ENCODE measurements at places on chromosomes 11 and 22.

- DNase-seq, result no peak
These were observed 101.0 kb downstream of the SNX19 start for GRCh38 chr11:130815097-130815802.

GRCh38 chr11:11178671-11179638, 174.1 kb downstream of the CSNK2A3 start:
- no peak for DNase-seq

DNA sequence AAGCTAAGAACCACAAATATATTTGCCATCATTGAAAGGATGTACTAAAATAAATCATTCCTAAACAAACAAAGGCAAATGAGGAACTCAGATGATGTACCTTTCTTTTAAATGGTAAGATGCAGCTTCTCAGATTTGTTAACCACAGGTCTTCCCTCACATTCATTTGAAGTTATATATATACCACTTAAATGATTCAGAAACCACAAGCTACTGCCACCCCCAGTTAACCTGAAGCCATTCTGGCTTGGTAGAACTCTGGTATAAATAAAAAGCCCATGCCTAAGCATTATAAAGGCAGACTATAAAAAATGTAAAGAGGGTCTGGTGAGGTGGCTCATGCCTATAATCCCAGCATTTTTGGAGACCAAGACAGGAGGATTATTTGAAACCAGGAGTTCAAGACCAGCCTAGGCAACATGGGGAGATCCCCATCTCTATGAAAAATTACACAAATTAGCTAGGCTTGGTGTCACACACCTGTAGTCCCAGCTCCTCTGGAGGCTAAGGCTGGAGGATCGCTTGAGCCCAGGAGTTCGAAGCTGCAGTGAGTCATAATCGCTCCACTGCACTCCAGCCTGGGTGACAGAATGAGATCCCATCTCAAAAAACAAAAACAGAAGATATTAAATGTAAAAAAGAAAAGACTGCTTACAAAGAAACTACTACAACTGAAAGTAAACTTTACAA, 1185.3 kb downstream of the JRKL start:
- no peak for DNase-seq

- no peak for DNase-seq
These were observed 73.4 kb downstream of the ARHGEF12 start for GRCh38 chr11:120409655-120410054.

GRCh38 chr11:16853266-16853665, 114.8 kb downstream of the C11orf58 start:
- no peak for DNase-seq

- DNase-seq, result no peak
These were observed 4.7 kb downstream of the ZDHHC13 start for GRCh38 chr11:19121646-19122045.

- no peak for DNase-seq
These were observed 83.2 kb upstream of the GAL start for GRCh38 chr11:68601147-68601546.

- DNase-seq, result no peak
These were observed 116.7 kb downstream of the NTM start for GRCh38 chr11:131486937-131487635.

- no peak for DNase-seq
These were observed 46.6 kb upstream of the WNT7B start for GRCh38 chr22:46023558-46023981.

GRCh38 chr11:125128450-125128849, 17.0 kb upstream of the TMEM218 start:
- DNase-seq, result no peak

DNA sequence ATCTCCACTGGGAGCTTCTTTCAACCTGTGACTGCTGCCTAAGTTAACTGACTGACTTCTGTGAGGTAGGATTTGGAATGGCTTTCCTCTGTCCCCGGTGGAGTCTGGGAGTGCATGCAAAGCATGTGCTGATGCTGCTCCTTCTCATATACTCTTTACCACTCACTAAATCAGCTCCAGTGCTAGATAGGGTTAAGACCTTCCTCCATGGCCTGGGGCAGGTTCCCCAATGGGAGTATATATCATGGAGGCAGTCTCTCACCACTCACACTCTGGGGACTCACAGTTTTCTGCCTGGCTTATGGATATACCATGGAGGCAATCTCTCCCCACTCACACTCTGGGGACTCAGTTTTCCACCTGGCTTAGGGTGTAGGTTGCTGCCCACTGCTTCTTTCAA, 10.1 kb upstream of the FANCF start:
- no peak for DNase-seq

- DNase-seq, result no peak
These were observed 69.6 kb downstream of the ZBTB16 start for GRCh38 chr11:114129142-114129541.

- no peak for DNase-seq
These were observed 232.9 kb upstream of the NCAM1 start for GRCh38 chr11:112728288-112728687.

DNA sequence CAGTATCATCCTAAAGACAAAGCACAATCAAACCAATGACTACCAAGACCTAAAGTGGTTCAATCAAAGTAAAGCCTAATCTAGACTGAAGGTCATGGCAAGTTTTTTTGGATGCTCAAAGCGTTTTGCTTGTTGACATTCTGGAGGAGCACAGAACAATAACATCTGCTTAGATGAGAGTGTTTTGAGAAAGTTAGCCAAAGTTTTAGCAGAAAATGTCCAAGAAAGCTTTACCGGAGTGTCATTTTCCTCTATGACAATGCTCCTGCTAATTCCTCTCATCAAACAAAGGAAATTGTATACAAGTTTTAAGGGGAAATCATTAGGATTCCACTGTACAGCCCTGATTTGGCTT, 256.9 kb upstream of the FAT3 start:
- DNase-seq, result no peak

DNA sequence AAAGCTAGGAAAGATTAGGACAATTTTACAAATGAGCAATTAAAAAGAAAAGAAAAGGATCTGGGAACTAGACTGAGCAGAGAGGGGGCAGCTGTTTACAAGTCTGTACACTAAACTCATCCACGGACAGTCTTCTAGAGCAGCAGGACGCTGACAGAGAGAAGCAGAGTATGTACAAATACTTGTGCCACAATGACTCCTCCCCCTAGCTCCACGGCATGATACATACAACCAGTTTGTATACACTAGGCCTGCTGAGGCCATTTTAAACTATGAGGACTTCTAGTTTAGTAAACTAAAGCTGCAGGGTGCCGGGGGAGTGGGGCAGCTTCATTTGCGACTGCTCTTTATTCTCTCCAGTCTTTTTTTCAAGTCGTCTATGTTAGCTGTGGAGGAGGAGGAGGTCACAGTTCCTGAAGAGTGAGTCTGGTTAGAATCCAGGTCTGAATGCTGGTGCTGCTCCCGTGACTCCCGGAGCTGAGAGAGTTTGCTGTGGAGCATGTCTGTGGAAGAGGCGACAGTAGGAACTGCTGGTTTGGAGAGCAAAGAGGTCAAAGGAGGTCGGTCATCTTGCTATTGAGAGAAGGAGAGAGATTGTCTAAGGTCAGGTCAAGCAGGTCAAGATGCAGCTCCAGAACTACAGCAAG, 24.8 kb downstream of the F2 start:
- no peak for DNase-seq

DNA sequence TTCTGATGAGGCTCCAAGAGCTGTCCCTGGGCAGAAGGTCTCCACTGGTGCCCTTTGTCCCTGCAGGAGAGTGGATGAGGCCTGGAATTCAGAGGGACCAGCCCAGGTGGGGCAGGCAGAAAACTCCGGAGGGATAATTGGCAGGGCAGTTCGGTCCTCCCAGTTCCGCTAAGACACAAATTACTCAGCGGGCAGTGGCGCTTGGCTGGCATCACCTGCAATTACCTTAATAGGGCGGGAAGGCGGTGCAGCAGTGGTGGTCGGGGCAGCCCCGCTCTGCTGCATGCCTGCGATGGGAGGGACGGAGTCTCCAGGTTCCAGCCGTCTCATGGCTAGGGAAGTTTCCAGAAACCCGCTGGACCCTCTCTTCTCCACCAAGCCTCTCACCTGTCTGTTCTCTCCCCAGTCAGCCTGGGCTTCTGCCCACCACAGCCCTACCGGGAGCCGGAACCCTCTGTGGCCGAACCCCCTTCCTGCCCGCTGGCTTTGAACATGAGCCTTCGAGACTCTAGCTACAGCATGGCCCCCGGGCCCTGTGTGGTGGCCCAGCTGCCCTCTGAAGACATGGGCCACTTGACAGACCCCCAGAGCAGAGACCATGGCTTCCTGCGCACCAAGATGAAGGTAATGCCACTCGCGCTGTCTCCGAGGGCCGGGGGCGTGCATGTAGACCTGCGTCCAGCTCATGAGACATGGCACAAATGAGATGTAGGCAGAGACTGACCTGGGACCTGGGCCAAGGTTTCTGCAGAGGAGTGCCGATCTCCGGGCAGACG, 7.0 kb downstream of the OVOL1 start:
- no peak for DNase-seq

- no peak for DNase-seq
These were observed 1282.9 kb downstream of the TBC1D22A start for GRCh38 chr22:48045369-48045768.

- no peak for DNase-seq
These were observed 427.0 kb upstream of the DDI1 start for GRCh38 chr11:103609117-103610066.

DNA sequence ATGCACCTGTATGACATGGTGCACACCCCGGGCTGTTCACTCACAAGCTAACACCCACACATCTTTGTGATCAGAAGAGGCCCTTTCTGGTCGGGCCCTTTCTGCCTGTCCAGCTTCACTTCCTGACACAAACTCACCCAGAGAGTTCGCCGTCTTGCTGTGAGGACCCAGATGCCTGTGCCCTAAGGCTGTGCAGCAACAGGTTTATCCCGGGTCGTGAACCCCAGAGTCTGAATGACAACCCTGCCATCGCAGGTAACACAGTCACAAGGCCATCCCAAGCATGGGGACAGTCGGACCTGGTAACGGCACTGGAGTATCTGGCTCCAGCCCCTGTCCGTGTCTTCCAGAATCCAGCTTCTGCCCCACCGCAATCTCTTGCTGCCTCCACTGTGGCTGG, 235.1 kb downstream of the BUD13 start:
- DNase-seq, result no peak

GRCh38 chr11:90722552-90723190, 499.8 kb upstream of the CHORDC1 start:
- no peak for DNase-seq

- DNase-seq, result no peak
These were observed 8.5 kb downstream of the SPON1 start for GRCh38 chr11:13970986-13971385.
